Caki2 (cell line): ENCODE measurements at places on chromosomes 2 and 18. TPM values are rescaled to one million over a fixed set of nuclear protein-coding genes. Genes with fewer than 3 reads are reported as not detected.

The NT5C1B gene
- total RNA-seq = not detected in 2 replicates

The KCNG2 gene
- total RNA-seq = not detected in 2 replicates

The HOXD13 gene
- total RNA-seq = not detected in 2 replicates

The THSD7B gene
- not detected in 2 replicates for total RNA-seq

The MC4R gene
- not detected in 2 replicates for total RNA-seq

The ATL2 gene
- total RNA-seq = 65.8 and 121 TPM in 2 replicates

The SKOR2 gene
- not detected in 2 replicates for total RNA-seq

The TTR gene
- total RNA-seq = not detected in 2 replicates

The KDSR gene
- total RNA-seq = 13.0 and 35.6 TPM in 2 replicates

The KCNF1 gene
- total RNA-seq = 0.17 TPM in 1 of 2 replicates, not detected in the other

The GKN2 gene
- not detected in 2 replicates for total RNA-seq

The KLHL14 gene
- total RNA-seq = 1.6 and 2.2 TPM in 2 replicates

The MYO3B gene
- 0.07 TPM in 1 of 2 replicates, not detected in the other for total RNA-seq

The DCDC2C gene
- not detected in 2 replicates for total RNA-seq

The EML6 gene
- not detected in 2 replicates for total RNA-seq

The MAP2 gene
- 50.1 and 82.0 TPM in 2 replicates for total RNA-seq

The WDFY1 gene
- total RNA-seq = 36.9 and 39.4 TPM in 2 replicates
